ENCODE measurements at places on chromosomes 2 and 18. TPM values are rescaled to one million over a fixed set of nuclear protein-coding genes. Genes with fewer than 3 reads are reported as not detected.
A peak's percentile ranks its signal among the peaks of the same experiment; 100 is the strongest.

The CD8B gene
- not detected for total RNA-seq

The IL36B gene
- not detected for total RNA-seq

GRCh38 chr2:33485051-33485450 lies 8.6 kb downstream of the RASGRP3 start:
- no peak for DNase-seq

DNA sequence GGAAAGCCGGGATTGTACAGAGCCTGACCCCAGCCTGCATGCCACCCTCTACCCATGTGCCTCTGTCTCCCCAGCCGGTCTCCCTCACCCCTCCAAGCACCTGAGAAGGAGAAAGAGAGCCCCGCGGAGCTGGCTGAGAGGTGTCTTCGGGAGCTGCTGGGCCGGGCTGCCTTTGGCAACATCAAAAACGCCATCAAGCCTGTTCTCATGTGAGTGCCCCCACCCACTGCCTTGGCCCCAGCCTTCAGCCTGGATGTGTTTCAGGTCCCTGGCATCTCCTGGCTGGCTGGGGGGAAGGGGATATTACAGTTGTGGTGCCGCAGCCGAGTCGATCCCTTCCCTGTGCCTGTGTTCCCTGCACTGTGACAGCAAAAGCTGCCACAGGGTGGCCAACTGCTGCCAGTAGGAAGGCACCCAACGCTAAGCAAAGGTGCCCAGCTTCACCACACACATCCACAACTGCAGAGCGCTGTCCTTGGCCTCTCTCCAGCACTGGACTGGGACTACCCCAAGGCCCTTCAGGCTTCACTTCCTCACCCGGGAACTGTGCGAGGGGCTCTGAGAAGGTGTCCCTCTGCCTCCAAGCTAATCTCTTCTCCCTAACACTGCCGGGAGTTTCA lies 38.4 kb downstream of the POMC start:
- DNase-seq = no peak

DNA sequence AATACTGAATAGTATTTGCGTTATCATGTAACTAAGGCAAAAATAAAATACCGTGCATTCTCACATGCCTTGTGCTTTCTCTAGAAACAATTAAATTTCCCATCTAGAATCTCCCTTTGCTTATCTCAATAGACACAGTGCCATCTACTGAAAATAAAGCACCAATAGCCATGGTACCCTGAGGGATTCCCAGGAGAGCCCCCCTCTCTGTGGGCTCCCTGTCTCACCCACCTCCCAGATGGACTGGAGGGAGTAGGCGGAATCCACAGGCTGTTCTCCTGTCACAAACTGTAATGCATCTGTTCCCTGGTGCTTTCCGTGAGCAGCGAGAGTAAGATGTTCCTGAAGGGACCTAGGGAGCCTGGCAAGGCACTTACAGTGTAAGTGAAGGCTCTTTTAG lies 112.4 kb upstream of the UPP2 start:
- DNase-seq = no peak

The SLC23A3 gene
- 1.3 TPM for total RNA-seq

DNA sequence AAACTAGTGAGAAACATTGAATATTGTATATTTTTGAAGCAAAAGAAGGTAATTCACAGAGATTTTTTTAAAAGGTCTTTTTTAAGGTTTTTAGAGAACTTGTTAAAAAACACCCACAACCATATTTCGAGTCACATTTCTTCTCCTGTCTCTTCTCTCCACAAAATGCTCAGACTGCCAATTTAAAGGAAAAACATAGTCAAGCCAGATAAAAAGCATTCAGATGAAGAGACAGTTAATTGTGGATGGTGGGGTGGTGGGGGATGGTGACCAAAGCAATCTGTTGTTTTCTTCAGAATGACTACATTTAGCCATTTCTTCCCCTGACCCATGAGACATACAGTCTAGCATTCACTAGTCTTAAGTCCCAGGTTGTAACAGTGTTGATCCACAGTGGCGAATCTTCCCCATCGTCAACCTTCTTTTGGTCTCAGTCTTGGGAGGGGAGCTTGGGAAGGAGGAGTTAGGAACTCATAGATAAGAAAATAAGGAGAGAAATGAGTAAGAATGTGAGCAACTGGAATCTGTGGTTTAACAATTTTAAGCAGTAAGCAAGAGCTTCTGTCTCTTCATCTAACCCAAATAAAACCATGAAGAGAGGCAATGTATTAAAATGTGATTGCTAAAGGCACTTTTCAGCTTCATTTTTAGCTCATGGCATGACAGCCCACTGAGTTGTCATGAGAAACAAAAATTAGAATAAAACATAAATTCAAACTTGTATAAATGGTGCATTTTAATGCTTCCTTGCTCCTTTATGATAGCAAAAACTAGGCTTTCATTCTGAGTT lies 413.7 kb upstream of the FSHR start:
- DNase-seq = no peak

DNA sequence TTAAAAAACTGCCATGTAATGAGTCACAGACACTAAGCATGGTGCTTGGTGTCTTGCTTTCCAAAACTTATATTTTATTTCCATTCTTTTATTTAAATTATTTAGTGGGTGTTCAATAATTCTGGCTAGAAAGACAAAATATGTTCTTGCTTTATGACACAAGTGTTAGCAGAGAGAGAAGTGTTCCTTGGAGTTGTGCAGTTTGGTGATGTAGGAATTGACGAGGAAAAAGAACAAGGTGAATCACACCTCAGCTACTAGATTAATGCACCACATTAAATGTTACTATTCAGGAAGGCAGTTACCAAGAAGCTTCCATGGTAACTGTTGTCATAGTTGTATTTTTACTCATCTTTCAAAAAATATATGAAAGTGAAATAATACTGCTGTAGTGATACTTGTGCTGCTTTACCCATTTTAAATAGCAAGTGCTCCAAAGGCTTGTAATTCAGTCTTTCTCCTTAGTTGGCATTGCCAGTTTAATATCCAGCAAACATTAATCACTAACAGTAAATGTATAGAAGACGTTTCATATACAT lies 28.3 kb downstream of the ADAM23 start:
- DNase-seq = no peak

The PPIL3 gene
- 20.6 TPM for total RNA-seq

- peak; percentile 89 for DNase-seq
These were observed 38.2 kb downstream of the EFEMP1 start for GRCh38 chr2:55885127-55885943.

DNA sequence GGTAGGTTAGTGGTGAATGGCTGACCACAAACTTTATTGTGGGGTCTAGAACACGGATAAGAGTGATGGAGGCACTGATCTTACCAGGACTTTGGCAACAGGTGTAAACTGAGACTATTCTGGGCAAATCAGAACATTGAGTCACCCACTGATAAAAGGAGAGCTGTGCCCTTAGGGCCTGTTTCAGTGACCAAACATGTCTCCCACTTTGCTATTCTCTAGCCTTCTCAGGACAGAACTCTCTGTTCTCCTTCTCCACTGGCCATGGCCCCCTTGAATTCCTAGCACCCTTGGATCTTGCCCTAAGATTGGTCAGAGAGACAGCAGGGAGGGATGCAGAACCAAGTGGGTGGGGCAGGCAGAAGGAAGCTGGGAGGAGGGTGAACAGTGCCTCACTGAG lies 18.3 kb downstream of the TRPM8 start:
- DNase-seq = no peak

- DNase-seq = no peak
These were observed 600.1 kb upstream of the RAB6C start for GRCh38 chr2:129379411-129379810.

The PDE1A gene
- 3.0 TPM for total RNA-seq

- DNase-seq = no peak
These were observed 1.3 kb downstream of the TWIST2 start for GRCh38 chr2:238848976-238849853.

The ICA1L gene
- total RNA-seq = 1.2 TPM

The SLC8A1 gene
- total RNA-seq = 1.5 TPM

DNA sequence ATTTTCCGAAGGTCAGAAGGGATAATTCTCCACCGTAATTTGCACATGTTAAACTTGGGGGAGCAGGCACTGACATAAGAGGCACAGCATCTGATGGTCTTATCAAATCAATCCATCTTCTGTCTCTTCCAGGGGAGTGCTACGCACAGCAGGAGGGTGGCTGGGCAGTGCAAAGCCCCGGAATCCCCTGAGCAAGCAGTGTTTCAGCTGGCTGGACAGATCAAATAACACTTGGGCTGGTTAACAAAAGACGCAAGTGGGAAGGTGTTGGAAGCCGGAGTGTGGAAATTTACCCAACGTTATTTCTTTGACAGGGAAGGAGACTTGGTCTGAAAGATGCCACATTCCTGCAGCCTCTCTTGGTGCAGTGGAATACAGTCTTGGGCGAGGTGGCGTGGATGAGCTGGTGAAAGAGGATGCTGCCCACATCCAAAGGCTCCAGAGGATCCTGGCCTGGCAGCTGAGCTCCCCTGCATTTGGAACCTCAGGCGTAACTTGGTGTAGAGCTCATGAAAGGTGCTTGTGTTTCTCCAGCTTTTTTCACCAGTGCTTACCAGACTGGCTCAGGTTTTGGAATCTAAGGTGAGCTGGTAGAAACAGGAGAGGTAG lies 103.0 kb downstream of the MAPK4 start:
- no peak for DNase-seq

GRCh38 chr18:67973916-67974315 lies 457.4 kb upstream of the DSEL start:
- DNase-seq = no peak

The GALNT3 gene
- 0.34 TPM for total RNA-seq

DNA sequence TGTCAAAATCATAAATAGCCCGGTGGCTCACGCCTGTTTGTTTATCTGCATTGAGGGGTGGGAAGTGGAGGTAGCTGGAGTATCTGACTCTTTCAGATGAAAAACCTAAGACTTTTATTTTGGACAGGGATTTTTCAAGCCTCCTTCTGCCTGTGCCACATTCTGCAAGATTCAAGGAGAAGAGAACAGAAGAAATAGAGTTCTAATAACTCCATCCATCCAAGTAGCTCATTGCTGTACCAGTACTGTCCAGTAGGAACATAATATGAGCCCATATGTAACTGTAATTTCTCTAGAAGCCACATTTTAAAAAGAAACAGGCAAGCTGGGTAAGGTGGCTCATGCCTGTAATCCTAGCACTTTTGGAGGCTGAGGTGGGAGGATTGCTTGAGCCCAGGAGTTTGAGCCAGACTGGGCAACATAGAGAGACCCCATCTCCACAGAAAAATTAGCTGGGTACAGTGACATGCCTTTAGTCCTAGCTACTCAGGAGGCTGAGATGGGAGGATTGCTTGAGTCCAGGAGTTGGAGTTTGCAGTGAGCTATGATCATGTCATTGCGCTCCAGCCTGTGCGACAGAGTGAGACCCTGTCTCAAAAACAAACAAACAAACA lies 35.4 kb upstream of the NT5DC4 start:
- DNase-seq = no peak

The EMILIN2 gene
- total RNA-seq = 8.7 TPM

- DNase-seq = no peak
These were observed 794.8 kb downstream of the SATB2 start for GRCh38 chr2:198662905-198663304.

The MC2R gene
- total RNA-seq = not detected

GRCh38 chr2:229689307-229689839 lies 25.0 kb downstream of the DNER start:
- no peak for DNase-seq

DNA sequence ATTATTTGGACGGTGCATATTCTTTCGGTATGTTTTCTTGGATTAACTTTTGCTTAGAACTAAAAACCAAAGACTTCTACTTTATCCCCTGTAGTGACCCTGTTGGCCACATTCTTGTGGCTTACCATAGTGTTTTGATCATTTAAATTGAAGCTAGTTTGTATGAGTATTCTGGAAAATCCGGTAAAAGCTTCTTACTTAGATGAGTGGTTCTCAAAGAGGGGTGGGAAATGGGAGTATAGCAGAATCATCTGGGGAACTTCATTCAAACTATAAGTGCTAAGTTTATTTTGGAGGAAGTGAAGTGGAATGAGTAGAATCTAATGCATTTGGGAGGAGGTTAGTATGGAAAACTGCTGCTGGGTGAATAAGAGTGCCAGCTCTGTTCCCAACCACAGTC lies 3.8 kb downstream of the PPP1CB start:
- DNase-seq = no peak

The DPP4 gene
- total RNA-seq = 175 TPM
